Activated naive CD4-positive, alpha-beta T cell treated with anti-CD3 and anti-CD28 coated beads, Interleukin-2, amount 50 U/mL, for 72 hours (primary cell): ENCODE measurements at places on chromosomes 7 and 10.

DNA sequence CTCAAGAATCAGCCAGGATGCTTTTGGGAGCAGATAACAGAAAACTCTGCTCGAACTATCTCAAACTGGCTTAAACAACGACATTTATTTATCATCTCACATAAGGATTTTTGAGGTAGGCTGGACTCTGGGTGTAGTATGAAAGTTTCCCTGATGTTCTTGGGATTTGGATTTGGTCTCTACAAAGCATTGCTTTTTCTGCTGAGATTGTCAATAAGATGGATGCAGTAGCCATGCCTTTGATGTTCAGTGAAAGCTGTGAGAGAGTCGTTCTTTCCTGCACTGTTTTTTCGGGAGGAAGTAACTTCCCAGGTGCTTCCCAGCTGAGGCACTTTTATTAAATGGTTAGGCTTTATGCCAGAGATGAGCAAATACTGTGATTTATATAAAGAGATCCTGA, 181.1 kb downstream of the PRKG1 start:
- DNase-seq = no peak

DNA sequence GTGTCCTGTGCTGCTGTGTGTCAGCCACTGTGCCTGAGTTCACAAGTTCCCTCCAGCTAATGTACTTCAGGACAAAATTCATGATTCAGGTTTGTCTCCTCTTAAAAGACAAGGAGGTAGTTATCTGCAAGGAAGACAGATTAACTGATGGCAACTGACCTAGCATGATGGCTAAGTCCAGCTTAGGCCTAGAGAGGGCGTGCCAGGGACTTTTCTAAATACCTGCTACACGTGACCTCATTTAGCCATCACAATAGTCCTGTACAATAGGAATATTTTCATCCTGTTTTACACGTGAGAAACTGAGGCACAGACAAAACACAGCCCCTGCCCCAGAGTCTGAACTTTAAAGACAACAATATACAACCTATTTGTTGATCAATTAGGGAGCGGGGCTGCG, 275.7 kb downstream of the XPNPEP1 start:
- no peak for DNase-seq

- DNase-seq = no peak
Observed at GRCh38 chr7:75771224-75771623, 787 bp downstream of the CCL26 start.

- DNase-seq = no peak
Observed at GRCh38 chr10:83934641-83935338, 204.5 kb upstream of the GHITM start.
